ENCODE measurements at places on chromosomes 6 and 20.

GRCh38 chr6:25175681-25176080 is 103.5 kb upstream of the CARMIL1 start:
- DNase-seq = peak; percentile 42

DNA sequence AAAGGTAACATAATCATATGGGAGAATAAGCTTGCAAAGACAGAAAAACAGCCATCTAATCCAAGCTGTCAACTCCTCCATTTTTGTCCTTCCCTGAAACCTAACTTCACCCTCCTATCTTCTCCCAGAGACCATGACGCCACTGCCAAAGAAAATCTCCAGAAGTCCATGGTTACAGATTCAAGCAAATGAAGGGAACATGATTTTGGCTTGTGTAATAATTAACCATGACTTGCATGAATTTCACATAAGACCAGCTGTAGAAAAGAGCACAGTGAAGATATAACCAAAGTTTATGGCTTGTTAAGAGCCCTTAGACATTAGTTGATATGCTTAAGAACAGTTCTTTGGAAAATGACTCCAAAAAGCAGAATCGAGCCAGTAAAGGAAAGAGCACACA is 342.1 kb upstream of the NRSN1 start:
- DNase-seq = no peak

DNA sequence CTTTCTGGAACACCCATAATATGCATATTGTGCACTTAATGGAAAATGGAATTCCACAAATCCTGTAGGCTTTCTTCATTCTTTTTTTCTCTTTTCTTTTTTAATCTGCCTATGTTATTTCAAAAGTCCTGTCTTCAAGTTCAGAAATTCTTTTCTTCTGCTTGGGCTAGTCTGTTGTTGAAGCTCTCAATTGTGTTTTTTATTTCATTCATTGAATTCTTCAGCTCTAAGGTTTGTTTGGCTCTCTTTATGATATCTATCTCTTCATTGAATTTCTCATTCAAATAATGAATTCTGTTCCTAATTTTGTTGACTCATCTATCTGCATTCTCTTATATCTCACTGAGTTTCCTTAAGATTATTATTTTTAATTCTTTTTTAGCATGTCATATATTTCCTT is 10.1 kb downstream of the SPINT4 start:
- no peak for DNase-seq

GRCh38 chr20:57498425-57499400 is 26.2 kb downstream of the CTCFL start:
- peak; percentile 22 for DNase-seq

Data from activated CD4-positive, alpha-beta T cell treated with anti-CD3 and anti-CD28 coated beads, Interleukin-2, Interleukin-4, amounts not matched to agents 100 ng/mL and 50 ng/mL, durations not matched to agents 16 hours and 8 hours (primary cell).